Mucosa of gallbladder (tissue), 1 donor: ENCODE measurements at places on chromosomes 6 and 20. TPM values are rescaled to one million over a fixed set of nuclear protein-coding genes. Genes with fewer than 3 reads are reported as not detected.

PHACTR1 gene
- total RNA-seq, result 14.6 TPM

- DNase-seq, result no peak
Measured at GRCh38 chr6:34334796-34335416, 57.6 kb downstream of the NUDT3 start.

- DNase-seq, result no peak
Measured at GRCh38 chr6:16420337-16420714, 181.9 kb downstream of the GMPR start.

- DNase-seq, result peak; percentile 17
Measured at GRCh38 chr6:122869437-122870024, 80.5 kb downstream of the SMPDL3A start.

MAFB gene
- total RNA-seq, result 22.5 TPM

TXLNB gene
- total RNA-seq, result 0.75 TPM

- no peak for DNase-seq
Measured at GRCh38 chr6:43124481-43124880, 46.6 kb upstream of the SRF start.

- no peak for DNase-seq
Measured at GRCh38 chr6:168589275-168589674, 148.3 kb downstream of the SMOC2 start.

SAMD5 gene
- 7.3 TPM for total RNA-seq

DNA sequence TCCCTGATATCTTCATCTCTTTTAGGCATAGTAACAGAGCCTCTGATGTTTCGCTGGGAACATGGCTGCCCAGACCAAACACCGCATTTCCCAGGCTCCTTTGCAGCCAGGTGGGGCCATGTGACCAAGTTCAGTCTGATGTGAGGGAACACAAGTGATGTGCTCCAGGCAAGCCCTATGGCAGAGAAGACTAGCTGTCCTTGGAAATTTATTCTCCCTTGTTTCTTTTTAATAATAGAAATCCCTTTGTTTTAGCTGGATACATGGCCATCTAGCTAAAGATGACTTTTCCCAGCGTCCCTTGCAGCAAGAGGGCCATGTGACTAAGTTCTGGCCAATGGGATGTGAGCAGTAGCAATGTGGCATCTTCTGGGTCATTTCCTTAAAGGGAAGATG lies 30.8 kb downstream of the SLC2A10 start:
- no peak for DNase-seq
